Uterus (tissue), 4 donors: ENCODE measurements at places on chromosomes 6 and 20. TPM values are rescaled to one million over a fixed set of nuclear protein-coding genes. Genes with fewer than 3 reads are reported as not detected.

The PPDPF gene
- 200 TPM for total RNA-seq

The PCMTD2 gene
- 50.5 TPM for total RNA-seq

The TRIM15 gene
- not detected for total RNA-seq

The IL17A gene
- total RNA-seq: not detected

The GPX5 gene
- not detected for total RNA-seq
